ENCODE measurements at places on chromosomes 4 and X. TPM values are rescaled to one million over a fixed set of nuclear protein-coding genes. Genes with fewer than 3 reads are reported as not detected.

DNA sequence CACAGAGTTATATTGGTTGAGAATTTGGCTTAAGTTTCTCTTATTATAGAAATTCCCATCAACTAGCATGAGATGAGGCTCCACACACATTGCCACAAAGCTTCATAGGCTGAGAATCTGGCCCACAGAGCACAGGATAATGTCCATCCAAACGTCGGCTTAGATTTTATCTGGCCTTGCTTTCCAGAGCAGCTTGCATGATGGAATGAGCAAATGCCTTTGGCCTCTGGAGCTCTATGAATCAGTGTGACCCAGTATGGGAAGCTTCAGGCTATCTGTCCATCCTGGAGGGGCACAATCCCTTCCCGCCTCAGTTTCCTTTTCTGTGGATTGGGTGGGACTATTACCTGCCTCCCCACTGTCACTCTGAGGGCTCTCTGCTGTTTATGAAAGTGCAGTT lies 131.5 kb upstream of the NDP start:
- H3K27me3 ChIP-seq = no peaks in the 10 kb centered on the region
- no peak for DNase-seq
- no peaks in the 10 kb centered on the region for H3K4me1 ChIP-seq

DNA sequence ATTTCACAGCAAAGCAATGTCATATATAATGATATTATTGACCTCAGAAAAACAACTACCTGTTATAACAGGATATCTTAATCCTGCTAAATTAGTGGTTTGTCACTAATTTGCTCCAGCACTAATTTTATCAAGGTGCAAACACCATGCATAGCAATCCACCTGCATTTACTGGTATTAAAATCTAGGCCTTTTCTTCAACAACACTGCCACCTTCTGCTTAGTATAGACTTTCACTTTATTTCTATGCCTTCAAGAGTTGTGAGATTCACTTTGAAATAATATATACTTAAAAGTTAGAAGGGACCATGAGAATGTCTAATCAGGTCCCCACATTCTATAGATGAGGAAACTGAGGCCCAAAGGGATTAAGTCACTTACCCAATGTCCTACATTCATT lies 82.1 kb upstream of the IQCM start:
- H3K27ac ChIP-seq = no peak overlapping the region
- H3K36me3 ChIP-seq = no peaks in the 10 kb centered on the region
- H3K27me3 ChIP-seq = no peaks in the 10 kb centered on the region
- no peaks in the 10 kb centered on the region for H3K4me1 ChIP-seq

GRCh38 chrX:103742339-103742738 lies 31.6 kb downstream of the TMEM31 start:
- no peak overlapping the region for H3K4me3 ChIP-seq
- no peaks in the 10 kb centered on the region for H3K36me3 ChIP-seq
- H3K4me1 ChIP-seq = no peaks in the 10 kb centered on the region
- H3K27me3 ChIP-seq = no peaks in the 10 kb centered on the region
- DNase-seq = no peak

DNA sequence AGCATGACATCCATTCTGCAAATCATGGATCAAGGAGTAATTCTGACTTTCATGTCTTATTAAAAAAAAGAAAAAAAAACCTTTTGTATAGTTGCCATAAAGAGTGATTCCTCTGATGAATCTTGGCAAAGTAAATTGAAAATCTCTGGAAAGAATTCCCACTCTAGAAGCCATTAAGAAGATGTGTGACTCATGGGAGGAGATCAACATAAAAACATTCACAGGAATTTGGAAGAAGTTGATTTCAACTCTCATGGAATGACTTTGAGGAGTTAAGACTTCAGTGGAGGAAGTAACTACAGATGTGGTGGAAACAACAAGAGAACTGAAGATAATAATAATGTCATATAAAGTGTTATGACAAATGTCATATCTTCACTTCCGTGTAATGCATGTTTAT lies 204.2 kb downstream of the PABPC4L start:
- no peaks in the 10 kb centered on the region for H3K27me3 ChIP-seq
- no peak for DNase-seq
- H3K4me1 ChIP-seq = no peaks in the 10 kb centered on the region
- H3K4me3 ChIP-seq = no peak overlapping the region

Gene MAGEA2B
- total RNA-seq = not detected

Measured in esophagus muscularis mucosa (tissue), 4 donors.